ENCODE measurements at places on chromosomes 4 and X. TPM values are rescaled to one million over a fixed set of nuclear protein-coding genes. Genes with fewer than 3 reads are reported as not detected.

DNA sequence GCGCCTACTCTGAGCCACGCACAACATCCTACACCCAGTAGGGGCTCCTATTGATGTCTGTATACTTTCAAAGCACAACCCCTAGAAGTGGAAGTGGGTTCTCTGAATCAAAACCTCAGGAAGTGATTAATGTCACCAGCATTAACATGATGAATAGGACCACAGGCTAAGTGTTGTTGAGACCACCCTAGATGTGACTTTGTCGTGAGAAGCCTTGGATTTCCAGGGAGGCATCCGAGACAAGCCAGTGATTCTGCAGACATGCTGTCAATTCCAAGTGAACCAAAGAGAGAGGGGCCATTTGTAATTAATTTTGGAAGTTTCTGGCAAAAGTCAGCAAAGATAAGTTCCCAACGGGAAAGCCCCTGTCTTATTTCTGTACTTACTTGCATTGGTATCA, 493.0 kb downstream of the ZIC3 start:
- no peaks in the 10 kb centered on the region for H3K4me1 ChIP-seq
- H3K27me3 ChIP-seq = no peaks in the 10 kb centered on the region
- no peaks in the 10 kb centered on the region for H3K36me3 ChIP-seq
- H3K4me3 ChIP-seq = no peak overlapping the region
- no peak overlapping the region for H3K27ac ChIP-seq

DNA sequence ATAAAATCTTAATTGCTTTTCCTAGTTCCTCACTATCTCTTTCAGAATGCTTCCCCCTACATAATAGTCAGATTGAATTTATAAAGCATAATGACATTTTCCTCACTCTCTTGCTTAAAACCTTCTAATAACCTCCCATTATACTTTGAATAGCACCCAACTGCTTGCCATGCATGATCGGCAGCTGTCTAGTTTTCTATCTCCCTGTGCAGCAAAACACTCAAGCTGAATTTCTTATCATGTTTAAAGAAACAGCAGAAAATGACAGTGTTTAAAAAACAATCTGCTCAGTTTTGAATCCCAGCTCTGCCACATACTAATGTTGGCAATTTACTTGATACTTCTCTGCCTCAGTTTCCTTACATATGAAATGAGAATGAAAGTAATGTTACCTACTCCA, 947.1 kb upstream of the HS3ST1 start:
- H3K27me3 ChIP-seq = no peaks in the 10 kb centered on the region
- no peak for DNase-seq
- no peaks in the 10 kb centered on the region for H3K4me1 ChIP-seq
- no peak overlapping the region for H3K27ac ChIP-seq
- no peak overlapping the region for H3K4me3 ChIP-seq

GRCh38 chr4:4805887-4806286, 53.6 kb upstream of the MSX1 start:
- no peaks in the 10 kb centered on the region for H3K27me3 ChIP-seq
- H3K36me3 ChIP-seq = no peaks in the 10 kb centered on the region
- DNase-seq = no peak

DNA sequence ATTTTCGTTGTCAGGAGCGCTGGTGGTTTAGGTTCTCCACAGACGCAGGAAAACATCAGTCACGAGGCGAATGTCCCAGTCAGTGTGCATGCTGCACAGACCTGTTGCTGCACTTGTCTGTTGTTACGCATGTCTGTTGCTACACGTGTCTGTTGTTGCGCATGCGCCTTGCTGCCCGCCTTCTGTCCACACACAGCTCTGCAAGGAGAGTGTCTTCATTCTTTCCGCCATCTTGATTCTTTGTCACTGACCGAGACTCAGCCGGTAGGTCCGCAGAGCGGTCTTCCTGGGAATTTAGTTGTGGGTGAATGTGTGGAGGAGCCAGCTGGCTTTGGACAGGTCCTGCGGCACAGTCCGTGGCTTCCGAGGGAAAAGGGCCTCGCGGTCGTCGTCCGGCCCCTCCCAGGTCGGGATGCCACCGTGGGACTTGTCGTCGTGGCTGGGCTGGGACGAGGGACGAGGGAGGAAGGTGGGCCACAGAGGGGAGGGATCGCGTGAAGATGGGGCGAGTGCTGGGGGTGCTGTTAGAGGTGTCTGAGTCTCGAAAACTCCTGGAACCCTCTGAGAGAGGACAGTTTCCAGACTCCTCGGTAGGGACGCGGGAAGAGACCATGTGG, at the start of gene PAGE2B:
TSS of gene PAGE2B (plus strand) at position 180 of the 617 bp plus-strand sequence. CDS start 1,012 bp downstream, outside the sequence.
- no peak within 1 kb of the TSS for H3K4me3 ChIP-seq
- DNase-seq = no peak
- H3K27ac ChIP-seq = no peak within 1 kb of the TSS
- no peaks in the 10 kb centered on the region for H3K36me3 ChIP-seq
- H3K4me1 ChIP-seq = no peaks in the 10 kb centered on the region
- no peaks in the 10 kb centered on the region for H3K27me3 ChIP-seq

DNA sequence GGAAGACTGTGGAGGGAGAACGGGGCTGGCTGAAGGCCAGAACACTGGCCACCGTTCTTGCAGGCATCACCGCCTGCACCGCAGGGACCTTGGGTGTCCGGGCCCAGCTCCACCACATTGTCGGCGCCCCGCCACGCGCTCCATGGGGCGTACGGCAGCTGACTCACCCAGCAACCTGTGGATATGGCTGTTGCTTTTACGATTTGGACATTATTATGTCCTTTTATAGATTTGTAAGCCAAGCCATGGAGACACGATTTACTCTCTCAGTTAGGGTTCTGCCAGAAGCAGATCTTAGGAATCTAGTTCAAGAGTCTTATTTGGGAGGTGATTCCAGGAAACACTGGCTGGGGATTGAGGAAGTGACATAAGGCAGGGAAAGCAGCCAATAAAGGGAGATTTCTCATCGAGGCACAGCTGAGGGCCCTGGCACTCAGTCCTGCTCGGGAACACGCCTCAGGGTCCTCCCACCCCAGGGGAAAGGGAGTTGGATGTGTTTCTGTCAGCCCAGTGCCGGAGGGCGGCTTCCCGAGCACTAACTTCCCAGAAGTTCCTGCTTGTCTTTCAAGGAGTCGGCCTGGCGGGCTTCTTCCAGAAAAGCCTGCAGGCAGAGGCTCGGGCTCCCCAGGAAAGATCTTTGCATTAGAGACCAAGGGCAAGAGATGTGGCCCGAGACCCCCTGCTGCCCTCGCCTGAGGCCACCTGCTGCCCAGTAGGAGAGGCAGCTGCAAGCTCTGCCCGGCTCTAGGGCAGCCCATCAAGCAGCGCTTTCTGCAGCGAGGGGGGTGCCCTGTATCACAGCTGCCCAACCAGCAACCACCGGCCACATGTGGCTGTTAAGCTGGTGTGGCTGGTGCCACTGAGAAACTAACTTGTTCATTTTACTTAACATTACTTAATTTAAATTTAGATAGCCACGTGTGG, 52.9 kb downstream of the CRMP1 start:
- H3K4me1 ChIP-seq = no peaks in the 10 kb centered on the region
- no peak overlapping the region for H3K4me3 ChIP-seq
- peak; percentile 37 for DNase-seq
- H3K27me3 ChIP-seq = no peaks in the 10 kb centered on the region
- no peaks in the 10 kb centered on the region for H3K36me3 ChIP-seq

The SPANXN3 gene
- polyA plus RNA-seq = 10.3 TPM

DNA sequence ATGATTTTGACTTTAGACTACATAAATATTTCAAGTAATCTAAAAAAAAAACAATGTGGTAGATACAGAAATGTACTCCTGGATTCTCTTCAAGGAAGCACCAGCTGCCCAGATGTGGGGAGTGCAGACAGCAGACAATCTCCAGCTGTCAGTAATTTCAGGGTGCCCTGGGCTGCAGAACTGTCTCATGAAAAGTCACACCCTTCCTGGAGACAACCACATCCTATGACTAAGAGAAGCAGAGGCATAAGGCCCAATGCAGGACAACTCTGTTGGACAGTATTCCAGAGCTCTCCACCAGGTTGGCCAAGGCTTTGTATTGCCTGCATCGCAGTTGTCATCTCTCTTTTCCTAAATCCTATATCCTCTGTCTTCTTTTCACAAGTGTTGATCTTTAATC, 34.4 kb upstream of the BLTP1 start:
- H3K36me3 ChIP-seq = no peaks in the 10 kb centered on the region
- H3K27me3 ChIP-seq = no peaks in the 10 kb centered on the region
- no peak for DNase-seq
- H3K27ac ChIP-seq = no peak overlapping the region
- H3K4me3 ChIP-seq = no peak overlapping the region

GRCh38 chrX:53254570-53255461, 26.6 kb downstream of the IQSEC2 start:
- no peak overlapping the region for H3K4me3 ChIP-seq
- H3K36me3 ChIP-seq = peaks cover 16% of the 10 kb centered on the region
- DNase-seq = no peak
- H3K27ac ChIP-seq = no peak overlapping the region
- H3K27me3 ChIP-seq = no peaks in the 10 kb centered on the region
- no peaks in the 10 kb centered on the region for H3K4me1 ChIP-seq

DNA sequence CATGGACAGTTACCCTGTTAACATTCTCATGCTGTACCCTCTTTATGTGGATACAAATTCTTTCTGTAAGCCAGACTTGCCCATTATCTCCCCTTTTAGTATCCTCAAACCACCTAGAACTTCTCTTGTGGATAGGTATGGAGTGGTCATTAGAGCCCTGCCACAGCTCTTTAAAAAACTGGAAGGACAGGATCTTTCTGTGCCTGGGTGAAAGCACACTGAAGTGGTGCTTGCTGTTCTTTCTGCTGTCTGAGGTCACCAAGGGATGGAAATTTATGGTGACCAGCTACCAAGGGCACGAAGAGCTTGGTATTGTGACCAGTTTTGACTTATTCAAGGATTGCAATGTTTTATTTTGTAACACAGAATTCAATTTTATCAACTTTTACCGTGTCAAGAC, 344.2 kb downstream of the CBLL2 start:
- no peaks in the 10 kb centered on the region for H3K27me3 ChIP-seq
- no peak overlapping the region for H3K27ac ChIP-seq
- no peak for DNase-seq
- no peak overlapping the region for H3K4me3 ChIP-seq
- no peaks in the 10 kb centered on the region for H3K36me3 ChIP-seq

DNA sequence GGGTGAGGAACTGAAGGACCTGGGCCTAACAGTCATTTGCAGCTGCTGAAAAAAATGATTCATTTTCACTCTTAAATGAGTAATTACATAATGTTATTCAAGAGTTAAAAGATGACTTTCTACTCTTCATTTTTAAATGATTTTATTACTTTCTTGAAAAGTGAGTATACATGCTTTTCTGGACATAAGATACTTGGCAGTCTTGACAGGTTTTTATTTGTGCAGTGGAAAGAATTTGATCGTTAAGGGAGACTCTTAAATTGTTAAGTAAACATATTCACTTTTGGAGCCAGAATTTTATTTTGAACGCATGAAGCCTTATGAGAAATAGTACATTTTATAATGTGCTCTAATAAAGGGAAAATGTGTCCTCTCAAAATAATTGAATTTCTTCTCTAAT, 245.7 kb downstream of the TENM3 start:
- H3K27me3 ChIP-seq = no peaks in the 10 kb centered on the region
- no peak overlapping the region for H3K27ac ChIP-seq
- H3K36me3 ChIP-seq = no peaks in the 10 kb centered on the region
- no peak for DNase-seq

The GRIA2 gene
- polyA plus RNA-seq = 0.27 TPM

DNA sequence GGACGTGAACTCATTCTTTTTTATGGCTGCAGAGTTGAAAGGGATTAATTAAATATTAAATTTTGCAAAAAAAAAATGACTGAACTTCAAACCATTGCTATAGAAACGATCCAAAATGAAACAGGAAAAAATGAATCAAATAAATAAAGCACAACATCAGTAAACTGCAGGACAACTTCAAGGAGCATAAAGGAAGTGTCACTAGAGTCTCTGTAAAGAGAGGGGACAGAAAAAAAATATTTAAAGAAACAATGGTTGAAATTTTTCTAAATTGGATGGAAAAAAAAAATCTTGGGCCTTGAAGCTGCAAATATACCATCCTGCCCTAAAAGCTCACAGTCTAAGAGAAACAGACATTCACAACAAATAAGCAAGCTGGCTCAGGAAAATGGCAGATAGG, 339.3 kb upstream of the INTU start:
- no peaks in the 10 kb centered on the region for H3K36me3 ChIP-seq
- H3K4me3 ChIP-seq = no peak overlapping the region
- no peaks in the 10 kb centered on the region for H3K4me1 ChIP-seq

The MTCP1 gene
- polyA plus RNA-seq = 13.5 TPM

DNA sequence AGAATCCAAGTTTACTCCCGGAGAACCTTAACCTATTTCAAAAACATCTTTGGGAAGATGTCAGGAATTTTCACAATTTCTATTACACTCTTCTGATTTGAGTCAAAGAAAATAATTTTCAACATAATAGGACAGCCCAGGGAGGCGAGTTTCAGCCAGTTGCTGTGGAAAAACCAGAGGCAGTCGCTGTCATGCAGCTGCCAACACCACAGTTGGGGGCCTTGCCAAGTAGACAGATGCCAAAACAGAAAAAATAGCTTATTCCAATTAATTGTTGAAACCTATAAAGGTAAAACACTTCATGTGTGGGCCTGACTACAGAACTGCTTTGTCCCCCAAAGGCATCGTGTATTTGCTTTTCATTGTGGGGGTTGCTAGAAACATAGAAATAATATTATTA, 225.8 kb downstream of the DMD start:
- DNase-seq = no peak
- no peak overlapping the region for H3K4me3 ChIP-seq
- H3K27me3 ChIP-seq = no peaks in the 10 kb centered on the region
- no peaks in the 10 kb centered on the region for H3K36me3 ChIP-seq

GRCh38 chr4:99024481-99025275, 29.2 kb downstream of the METAP1 start:
- DNase-seq = peak; percentile 55
- H3K27me3 ChIP-seq = no peaks in the 10 kb centered on the region
- no peaks in the 10 kb centered on the region for H3K36me3 ChIP-seq
- peaks cover 6% of the 10 kb centered on the region for H3K4me1 ChIP-seq
- no peak overlapping the region for H3K27ac ChIP-seq
- no peak overlapping the region for H3K4me3 ChIP-seq

GRCh38 chrX:129649268-129650182, 5.2 kb downstream of the APLN start:
- no peaks in the 10 kb centered on the region for H3K4me1 ChIP-seq
- H3K36me3 ChIP-seq = no peaks in the 10 kb centered on the region
- H3K27ac ChIP-seq = no peak overlapping the region
- no peak overlapping the region for H3K4me3 ChIP-seq
- peaks cover 12% of the 10 kb centered on the region for H3K27me3 ChIP-seq

- no peak overlapping the region for H3K4me3 ChIP-seq
- no peak for DNase-seq
- H3K27ac ChIP-seq = no peak overlapping the region
- H3K4me1 ChIP-seq = no peaks in the 10 kb centered on the region
- no peaks in the 10 kb centered on the region for H3K36me3 ChIP-seq
Measured at GRCh38 chrX:40385256-40385655, 195.5 kb upstream of the ATP6AP2 start.

The TBC1D8B gene
- polyA plus RNA-seq = 5.0 TPM

The PRAF2 gene
- polyA plus RNA-seq = 6.7 TPM

DNA sequence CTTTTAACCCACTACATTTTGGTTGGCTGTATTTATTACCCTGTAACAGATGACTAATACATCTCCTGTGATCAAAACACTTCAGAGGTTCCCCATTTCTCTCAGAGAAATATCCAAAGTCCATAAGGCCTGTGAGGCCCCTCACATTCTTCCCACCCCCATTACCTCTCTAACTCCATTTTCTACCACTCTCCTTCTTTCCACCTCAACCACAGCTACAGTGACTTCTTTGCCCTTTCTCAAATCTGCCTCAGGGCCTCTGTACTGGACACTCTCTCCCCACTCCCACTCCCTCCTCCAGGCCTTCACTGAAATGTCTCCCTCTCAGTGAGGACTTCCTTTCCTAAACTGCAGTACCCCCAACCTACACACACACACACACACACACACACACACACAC, 8.4 kb upstream of the TMEM144 start:
- no peak overlapping the region for H3K27ac ChIP-seq
- H3K27me3 ChIP-seq = no peaks in the 10 kb centered on the region
- H3K4me3 ChIP-seq = no peak overlapping the region
- H3K4me1 ChIP-seq = peaks cover 7% of the 10 kb centered on the region
- H3K36me3 ChIP-seq = no peaks in the 10 kb centered on the region

Data from small intestine (tissue), 16 donors.